ENCODE measurements at places on chromosomes 2 and 18.
A peak's percentile ranks its signal among the peaks of the same experiment; 100 is the strongest.

DNA sequence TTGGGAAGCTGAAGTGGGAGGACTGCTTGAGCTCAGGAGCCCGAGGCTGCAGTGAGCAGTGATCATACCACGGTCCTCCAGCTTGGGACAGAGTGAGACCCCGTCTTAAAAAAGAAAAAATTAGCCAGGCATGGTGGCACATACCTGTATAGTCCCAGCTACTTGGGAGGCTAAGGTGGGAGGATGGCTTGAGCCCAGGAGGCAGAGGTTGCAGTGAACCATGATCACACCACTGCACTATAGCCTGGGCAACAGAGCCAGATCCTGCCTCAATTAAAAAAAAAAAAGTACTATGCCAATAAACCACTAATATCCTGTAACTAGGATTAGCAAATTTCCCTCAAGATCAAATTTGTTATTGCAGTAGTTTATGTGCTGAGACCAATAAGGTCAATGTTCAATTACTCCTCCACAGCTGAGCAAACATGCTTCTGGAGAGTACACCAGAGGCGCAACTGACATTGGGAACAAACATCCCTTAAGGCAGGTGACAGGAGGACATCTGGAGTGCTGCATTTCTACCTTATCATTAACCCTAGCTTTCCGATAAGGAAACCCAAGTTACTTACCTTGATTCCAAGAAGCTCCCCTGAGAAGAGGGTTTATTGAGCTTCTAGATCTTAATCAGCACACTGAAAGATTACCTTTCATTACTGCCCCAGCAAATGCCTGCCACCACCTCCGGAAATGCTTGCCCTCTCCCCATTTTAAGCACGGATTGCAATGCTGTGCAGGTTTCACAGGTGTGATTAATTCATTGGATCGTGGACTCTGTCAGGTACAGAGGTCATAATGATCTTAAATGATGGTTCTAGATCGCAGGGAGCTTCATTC lies 26.2 kb downstream of the MGAT4A start:
- peak; percentile 80 for DNase-seq

DNA sequence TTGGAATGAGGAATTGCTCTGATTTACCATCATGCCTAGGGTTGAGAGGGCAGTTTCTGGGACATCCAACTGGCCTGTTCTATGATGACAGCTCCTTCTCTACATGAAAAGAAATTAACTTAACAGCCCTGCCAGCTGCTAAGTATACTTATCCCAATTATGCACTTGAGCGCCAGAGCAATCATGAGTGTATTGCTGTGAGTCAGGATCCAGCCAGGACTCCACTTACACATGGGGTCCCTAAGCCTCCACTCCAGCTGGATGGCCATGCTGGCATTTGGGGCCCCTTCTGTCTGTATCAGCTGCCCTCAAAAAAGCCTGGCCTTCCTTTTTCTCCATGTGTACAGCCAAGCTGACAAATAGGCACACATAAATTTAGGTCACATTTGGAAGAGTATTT lies 481.9 kb downstream of the TMX3 start:
- no peak for DNase-seq

GRCh38 chr2:184444217-184444616 lies 154.1 kb upstream of the ZNF804A start:
- no peak for DNase-seq

GRCh38 chr2:130390460-130391057 lies 34.7 kb downstream of the PTPN18 start:
- no peak for DNase-seq

DNA sequence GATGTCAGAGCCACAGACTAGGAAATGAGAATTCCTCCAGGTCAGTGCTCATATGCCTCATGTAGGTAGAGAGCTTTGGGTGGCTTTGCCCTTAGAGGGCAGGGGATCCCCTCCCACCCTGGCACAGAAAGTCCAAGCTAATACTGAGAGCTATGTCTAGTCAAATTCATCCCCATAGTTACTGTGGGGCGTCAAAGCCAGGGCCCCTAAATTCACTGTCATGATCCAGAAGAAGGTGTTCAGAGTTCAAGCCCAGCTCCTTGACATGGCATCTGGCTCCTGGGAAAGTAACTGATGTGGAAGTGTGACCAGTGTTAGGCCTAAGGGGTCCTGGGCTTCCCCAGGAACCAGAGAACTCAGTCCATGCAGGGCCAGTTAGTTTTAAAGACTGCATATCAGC lies 1.8 kb downstream of the THNSL2 start:
- DNase-seq, result no peak

GRCh38 chr2:166444306-166444705 lies 49.7 kb downstream of the SCN7A start:
- DNase-seq, result no peak

DNA sequence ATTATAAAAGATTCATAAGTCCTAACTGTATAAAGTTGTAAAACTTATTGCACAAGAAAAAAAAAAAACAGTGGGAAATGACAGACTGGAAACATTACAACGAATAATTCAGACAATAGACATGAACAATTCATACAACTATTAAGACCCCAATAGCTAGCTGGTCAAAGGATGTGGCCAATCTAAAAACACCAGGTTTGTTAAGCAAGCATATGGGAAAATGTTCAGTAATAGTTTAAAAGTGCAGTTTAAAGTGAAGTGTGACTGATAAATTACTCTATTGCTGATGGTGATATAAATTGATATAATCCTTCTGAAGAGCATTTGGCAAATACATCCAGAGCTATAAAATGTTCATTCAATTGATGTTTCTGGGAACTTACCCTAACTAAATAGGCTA lies 289.0 kb downstream of the CAMKMT start:
- DNase-seq, result no peak

- DNase-seq, result no peak
Measured at GRCh38 chr2:239040152-239040761, 192.4 kb downstream of the TWIST2 start.

- DNase-seq, result no peak
Measured at GRCh38 chr2:101047774-101048173, 45.7 kb downstream of the RPL31 start.

GRCh38 chr2:30239986-30240752 lies 8.8 kb downstream of the LBH start:
- no peak for DNase-seq
